Sciatic nerve (tissue), 2 donors: ENCODE measurements at places on chromosomes 7 and 10. TPM values are rescaled to one million over a fixed set of nuclear protein-coding genes. Genes with fewer than 3 reads are reported as not detected.

Gene NKX2-3
- not detected for total RNA-seq

Gene ASB4
- total RNA-seq, result 0.80 TPM

Gene DKK1
- total RNA-seq, result 3.3 TPM

Gene GTF2IRD1
- 29.5 TPM for total RNA-seq

Gene ADARB2
- total RNA-seq, result 1.9 TPM

Gene MYPN
- 0.13 TPM for total RNA-seq

Gene FRMD4A
- total RNA-seq, result 98.0 TPM

Gene FGFR2
- total RNA-seq, result 10.8 TPM

Gene CRYGN
- 3.9 TPM for total RNA-seq

Gene H2BK1
- total RNA-seq, result not detected

Gene ANKRD61
- total RNA-seq, result 0.27 TPM

Gene GIMAP6
- total RNA-seq, result 32.7 TPM

Gene LBX1
- total RNA-seq, result not detected

Gene HPS1
- total RNA-seq, result 52.4 TPM

Gene LMOD2
- total RNA-seq, result not detected

Gene TAS2R41
- total RNA-seq, result not detected

Gene KLF14
- 1.1 TPM for total RNA-seq

Gene RSPH10B2
- 0.89 TPM for total RNA-seq

Gene HABP2
- not detected for total RNA-seq

Gene CTTNBP2
- 21.5 TPM for total RNA-seq

Gene TMEM176B
- total RNA-seq, result 78.8 TPM

Gene AQP1
- 864 TPM for total RNA-seq

Gene RBP3
- not detected for total RNA-seq

Gene AZGP1
- total RNA-seq, result 120 TPM

Gene CNPY1
- total RNA-seq, result not detected

Gene ANXA7
- total RNA-seq, result 109 TPM

Gene ADAM22
- total RNA-seq, result 8.5 TPM

Gene EGFR
- total RNA-seq, result 125 TPM

Gene PDE6C
- not detected for total RNA-seq

Gene CDC14C
- total RNA-seq, result 0.18 TPM

Gene ACSL5
- 11.3 TPM for total RNA-seq

Gene TMEM184A
- 0.27 TPM for total RNA-seq
